Activated CD8-positive, alpha-beta memory T cell treated with anti-CD3 and anti-CD28 coated beads for 1 hour (primary cell): ENCODE measurements at places on chromosomes 3 and 15.

DNA sequence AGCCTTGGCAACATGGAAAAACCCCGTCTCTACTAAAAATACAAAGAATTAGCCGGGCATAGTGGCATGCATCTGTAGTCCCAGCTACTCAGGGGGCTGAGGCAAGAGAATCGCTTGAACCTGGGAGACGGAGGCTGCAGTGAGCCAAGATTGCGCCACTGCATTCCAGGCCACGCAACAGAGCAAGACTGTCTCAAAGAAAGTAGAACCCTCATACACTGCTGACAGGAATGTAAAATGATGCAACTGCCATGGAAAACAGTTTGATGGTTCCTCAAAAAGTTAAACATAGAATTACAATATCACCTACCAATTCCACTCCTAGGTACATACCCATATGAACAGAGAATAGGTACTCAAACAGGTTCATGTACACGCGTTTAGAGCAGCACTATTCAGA, 158.9 kb downstream of the TBC1D5 start:
- DNase-seq = no peak

- DNase-seq = no peak
Observed at GRCh38 chr3:148971401-148972163, 19.8 kb upstream of the GYG1 start.

GRCh38 chr3:171383206-171384018, 76.8 kb downstream of the TNIK start:
- no peak for DNase-seq

GRCh38 chr3:107756649-107757048, 233.9 kb downstream of the BBX start:
- no peak for DNase-seq

DNA sequence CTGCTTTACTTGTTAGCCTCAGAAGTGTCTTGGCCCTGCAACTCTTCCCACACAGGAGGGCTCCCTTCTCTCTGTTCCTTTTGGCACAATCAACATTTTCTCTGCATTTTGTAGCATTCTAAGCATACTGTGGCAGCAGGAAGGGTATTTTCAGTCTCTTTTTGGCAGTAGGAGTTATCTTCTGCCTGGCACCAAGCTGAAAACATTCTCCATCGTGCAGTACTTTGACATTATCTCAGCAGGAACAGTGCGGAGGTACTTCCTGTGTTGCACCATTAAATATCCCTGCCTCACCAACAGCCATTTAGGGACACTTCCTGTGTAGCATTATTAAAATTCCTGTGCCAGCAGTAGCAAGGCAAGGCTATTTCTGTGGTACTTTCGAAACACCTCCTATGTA, 233.2 kb upstream of the SEMA6D start:
- DNase-seq = no peak

DNA sequence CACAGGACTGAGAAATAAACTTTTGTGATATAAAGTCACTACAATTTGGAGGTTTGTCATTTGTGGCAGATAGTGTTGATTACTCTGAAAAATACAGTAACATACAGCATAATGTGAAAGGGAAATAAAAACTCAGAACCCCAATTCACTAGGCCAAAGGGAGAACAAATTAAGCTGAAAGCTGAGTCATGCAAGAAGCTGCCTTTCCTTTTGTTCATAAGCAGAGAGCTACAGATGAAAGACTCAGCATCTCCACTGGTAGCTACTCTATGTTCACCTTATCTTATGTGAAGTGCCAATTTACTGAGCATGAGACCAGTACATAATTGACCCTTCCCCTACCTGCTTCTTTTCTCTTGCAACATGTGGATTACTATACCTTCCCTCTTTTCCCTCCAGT, 19.3 kb upstream of the SLTM start:
- DNase-seq = no peak
